ELR (cell line): ENCODE measurements at places on chromosomes 6 and 20.
A peak's percentile ranks its signal among the peaks of the same experiment; 100 is the strongest.

GRCh38 chr6:140183881-140184280 is 809.4 kb upstream of the CITED2 start:
- DNase-seq, result no peak

DNA sequence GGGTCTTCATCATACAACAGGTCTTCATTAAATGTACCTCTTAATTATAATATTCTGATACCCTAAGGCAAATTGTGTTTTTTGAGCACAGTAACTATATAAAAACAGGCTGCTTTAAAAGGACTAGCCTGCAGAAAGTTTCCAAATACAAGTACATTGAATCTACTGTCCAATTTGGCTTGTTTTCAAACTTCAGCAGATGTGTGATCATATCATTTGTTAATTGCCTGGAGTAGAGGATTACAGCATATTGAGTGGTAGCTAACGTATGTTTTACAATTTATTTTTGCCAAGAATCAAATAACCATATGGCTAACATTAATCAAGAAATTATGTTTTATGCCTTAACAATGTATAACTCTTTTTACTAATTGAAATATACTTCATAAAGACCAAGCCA is 12.6 kb downstream of the TINAG start:
- DNase-seq, result no peak

GRCh38 chr6:141667580-141668309 is 465.0 kb upstream of the GJE1 start:
- DNase-seq, result no peak

GRCh38 chr6:132961610-132962009 is 147.2 kb downstream of the RPS12 start:
- DNase-seq, result peak; percentile 22
